SK-MEL-5 (cell line): ENCODE measurements at places on chromosomes 13 and 19.

DNA sequence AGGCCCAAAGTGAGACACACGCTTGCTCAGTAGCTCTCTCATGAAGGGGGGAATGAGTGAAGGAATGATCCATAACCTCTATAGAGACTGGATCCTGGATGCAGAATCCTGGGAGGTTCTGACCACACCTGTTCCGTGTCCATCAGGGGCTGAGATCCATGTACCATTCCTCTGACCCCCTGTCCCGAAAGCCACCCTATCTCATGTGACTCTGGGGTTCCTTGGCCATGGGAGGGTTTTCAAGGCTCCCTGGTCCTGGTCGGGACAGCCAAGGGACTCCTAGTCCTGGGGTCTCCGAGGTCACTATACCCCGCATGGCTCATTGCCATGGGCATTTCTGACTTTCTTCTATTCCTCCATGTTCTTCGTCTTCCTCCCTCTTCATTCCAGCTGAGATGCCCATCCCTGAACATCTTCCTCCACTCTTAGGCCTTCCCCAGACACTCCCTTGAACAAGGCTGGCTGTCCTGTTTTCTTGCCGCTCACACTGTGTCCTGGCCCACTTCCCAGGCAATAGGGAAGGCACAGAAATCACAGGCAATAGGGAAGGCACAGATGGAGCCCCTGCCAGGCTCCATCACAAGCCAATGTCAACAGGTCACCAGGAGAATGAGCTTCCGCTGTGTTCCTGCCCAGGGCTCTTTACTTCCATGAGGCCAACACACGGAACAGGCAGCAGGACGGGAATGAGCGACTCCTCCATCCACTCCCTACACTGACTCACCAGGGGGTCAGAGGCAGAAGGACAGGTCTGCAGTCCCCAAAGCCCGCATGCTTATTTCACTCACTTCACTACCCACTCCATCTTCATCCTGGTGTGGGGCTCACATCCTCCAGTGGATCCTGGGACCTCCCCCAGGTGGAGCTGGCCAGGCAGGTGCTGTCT, 3.2 kb downstream of the CEACAM5 start:
- no peak for DNase-seq

- DNase-seq = no peak
Measured at GRCh38 chr19:42010245-42011126, 16.5 kb upstream of the ATP1A3 start.

GRCh38 chr13:90926459-90926858, 421.0 kb upstream of the MIR17HG start:
- no peak for DNase-seq

DNA sequence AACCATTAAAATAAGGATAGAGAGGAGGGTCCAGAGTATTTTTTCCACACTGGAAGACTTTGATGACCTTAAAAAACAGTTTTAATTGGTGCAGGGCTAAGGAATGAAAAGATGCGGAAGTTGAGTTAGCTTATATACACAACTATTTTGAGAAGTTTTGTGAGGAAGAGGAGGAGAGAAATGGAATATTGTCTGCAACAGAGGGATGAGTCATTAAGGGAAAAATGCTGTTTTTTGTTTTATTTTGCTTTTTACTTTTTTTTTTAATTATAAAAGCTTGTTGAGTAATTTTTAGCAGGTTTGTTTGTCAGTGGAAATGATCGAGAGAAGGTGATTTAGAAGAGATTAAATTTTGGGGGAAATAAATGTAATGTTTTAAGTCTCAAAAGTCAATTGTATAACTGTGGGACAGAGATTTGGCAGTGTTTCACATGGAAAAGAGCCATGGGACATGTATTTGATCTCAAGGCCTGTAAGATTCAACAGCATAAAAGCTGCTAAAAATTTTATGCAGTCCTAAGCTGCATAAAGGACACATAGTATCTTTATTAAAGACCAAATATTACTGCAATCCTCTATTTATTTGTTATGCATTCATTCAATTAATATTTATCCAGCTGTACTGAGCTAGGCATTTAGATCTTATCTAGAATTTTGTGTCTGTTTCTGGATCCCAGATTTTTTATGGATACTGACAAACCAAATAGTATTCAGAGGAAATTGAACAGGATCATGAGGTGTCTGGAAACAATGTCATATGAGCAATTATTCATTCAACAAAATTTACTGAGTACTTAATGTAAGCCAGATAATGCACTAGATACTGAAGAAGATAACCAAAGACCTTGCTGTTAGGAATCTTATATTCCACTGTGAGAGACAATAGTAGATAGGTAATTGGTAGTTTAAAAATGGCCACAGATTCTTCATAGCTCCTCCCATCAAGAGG, 72.7 kb downstream of the DNAJC15 start:
- DNase-seq = no peak

- no peak for DNase-seq
Measured at GRCh38 chr19:52734331-52734892, 432 bp downstream of the ZNF611 start.

- DNase-seq = no peak
Measured at GRCh38 chr13:60757501-60758215, 360.6 kb downstream of the TDRD3 start.

DNA sequence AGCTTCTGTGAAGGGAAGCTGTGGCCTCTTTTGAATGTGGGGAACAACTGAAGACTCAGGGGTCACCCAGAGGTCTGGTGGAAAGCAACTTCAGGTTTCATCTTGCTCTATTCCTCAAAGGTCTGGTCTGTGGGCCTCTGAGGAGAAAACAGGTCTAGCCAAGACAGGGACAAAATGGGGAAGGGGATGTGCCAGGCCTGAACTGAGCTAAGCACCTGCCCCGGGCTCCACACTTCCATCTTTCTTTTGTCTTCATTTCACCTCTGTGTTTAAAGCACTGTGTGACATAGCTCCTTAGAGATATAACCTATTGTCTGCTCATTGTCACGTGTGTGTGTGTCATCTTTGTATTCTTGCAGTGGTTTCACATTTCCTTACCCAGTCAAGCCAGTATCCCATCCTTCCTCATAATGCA, 19.9 kb upstream of the GDF15 start:
- DNase-seq = peak; percentile 17

GRCh38 chr13:71634182-71634581, 232.8 kb downstream of the DACH1 start:
- no peak for DNase-seq

- DNase-seq = no peak
Measured at GRCh38 chr19:49356382-49356781, 5.8 kb downstream of the TEAD2 start.

- DNase-seq = no peak
Measured at GRCh38 chr19:3809881-3810707, 23.9 kb upstream of the MATK start.

- DNase-seq = no peak
Measured at GRCh38 chr19:3196064-3196932, 10.6 kb downstream of the NCLN start.

DNA sequence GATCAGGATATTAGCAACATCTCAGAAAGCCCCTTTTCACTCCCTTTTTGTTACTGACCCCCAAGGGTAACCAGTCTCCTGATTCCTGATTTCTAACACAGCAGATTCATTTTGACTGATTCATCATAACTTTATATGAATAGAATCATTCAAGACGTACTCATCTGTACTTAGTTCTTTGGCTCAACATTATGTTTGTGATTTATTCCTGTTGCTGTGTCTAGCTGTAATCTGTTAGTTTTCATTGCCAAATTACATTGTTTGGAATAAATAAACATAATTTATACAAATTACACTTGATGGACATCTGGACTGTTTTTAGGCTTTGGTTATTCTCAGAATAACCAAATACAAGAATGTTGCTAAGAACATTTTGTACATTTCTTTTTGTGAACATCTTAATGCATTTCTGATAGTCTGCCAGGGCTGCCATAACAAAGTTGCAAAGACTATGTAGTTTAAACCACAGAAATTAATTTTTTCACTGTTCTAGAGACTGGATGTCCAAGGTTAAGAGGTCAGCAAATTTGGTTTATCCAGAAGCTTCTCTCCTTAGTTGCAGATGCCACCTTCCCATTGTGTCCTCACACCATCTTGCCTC, 62.8 kb upstream of the EDNRB start:
- DNase-seq = peak; percentile 80

DNA sequence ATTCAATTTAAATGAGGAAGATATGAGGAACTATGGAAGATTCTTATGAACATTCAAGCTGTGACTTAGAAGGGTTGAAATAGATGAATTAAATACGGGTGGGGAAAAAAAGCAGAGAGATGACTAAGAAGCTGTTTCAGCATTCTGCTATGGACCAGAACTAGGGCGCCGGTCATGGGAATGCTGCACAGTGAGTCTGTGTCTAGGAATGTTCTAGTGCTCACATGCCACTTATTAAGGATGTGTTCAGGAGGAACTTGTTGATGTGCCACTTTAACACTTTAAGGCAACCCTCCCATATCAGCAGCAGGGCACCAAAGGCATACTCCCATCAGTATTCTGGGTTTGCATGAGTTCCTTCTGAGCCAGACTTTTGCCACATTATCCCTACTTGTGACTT, 152.1 kb downstream of the POSTN start:
- no peak for DNase-seq

- DNase-seq = no peak
Measured at GRCh38 chr19:55704494-55705245, 29.6 kb downstream of the EPN1 start.

GRCh38 chr19:48780631-48781391, 25.5 kb downstream of the FGF21 start:
- DNase-seq = peak; percentile 73

DNA sequence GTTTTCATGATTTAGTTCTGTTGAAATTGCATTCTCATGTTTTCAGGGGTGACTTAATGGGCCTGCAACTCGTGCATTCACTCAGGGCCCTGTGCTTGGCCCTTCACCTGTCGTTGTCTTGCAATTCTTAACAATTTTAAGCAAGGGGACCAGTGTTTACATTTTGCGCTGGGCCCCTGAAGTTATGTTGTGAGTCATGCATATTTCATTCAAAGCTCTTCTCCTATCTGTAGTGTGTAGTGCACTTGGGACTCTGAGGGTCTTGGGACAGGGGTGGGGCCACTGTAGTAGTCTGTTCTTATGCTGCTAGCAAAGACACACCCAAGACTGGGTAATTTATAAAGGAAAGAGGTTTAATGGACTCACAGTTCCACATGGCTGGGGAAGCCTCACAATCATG, 211.2 kb upstream of the RXFP2 start:
- no peak for DNase-seq
